ENCODE measurements at places on chromosomes 7 and 10. TPM values are rescaled to one million over a fixed set of nuclear protein-coding genes. Genes with fewer than 3 reads are reported as not detected.

The FXYD4 gene
- total RNA-seq = not detected

The CUZD1 gene
- total RNA-seq = 1.5 TPM

The SPDYE16 gene
- total RNA-seq = not detected

The ABCB8 gene
- 46.2 TPM for total RNA-seq

The TAC1 gene
- not detected for total RNA-seq

The SEMA3E gene
- 0.27 TPM for total RNA-seq

The CPSF4 gene
- 17.6 TPM for total RNA-seq

The LEP gene
- not detected for total RNA-seq

Measured in mammary microvascular endothelial cell (primary cell).